ENCODE measurements at places on chromosomes 16 and 17.

DNA sequence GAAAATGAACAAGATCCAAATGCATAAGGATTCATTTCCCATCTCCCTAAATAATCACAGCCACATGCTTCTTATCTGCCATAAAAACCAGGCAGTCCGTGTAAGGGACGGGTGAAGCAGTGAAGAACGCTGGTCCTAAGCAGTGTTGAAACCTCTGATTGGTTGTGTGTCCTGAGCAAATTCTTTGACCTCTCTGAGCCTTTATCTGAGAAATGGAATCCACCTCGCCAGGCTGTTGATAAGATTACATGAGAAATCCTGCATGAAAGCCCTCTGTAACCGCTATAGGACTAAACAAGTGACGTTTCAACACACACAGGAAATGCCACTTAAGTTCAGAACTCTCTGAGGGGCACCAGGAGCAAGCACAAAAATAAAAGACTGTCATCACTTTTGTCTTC, 26.8 kb downstream of the GAS7 start:
- DNase-seq: no peak

GRCh38 chr17:30300818-30301217, 9.1 kb upstream of the BLMH start:
- no peak for DNase-seq

DNA sequence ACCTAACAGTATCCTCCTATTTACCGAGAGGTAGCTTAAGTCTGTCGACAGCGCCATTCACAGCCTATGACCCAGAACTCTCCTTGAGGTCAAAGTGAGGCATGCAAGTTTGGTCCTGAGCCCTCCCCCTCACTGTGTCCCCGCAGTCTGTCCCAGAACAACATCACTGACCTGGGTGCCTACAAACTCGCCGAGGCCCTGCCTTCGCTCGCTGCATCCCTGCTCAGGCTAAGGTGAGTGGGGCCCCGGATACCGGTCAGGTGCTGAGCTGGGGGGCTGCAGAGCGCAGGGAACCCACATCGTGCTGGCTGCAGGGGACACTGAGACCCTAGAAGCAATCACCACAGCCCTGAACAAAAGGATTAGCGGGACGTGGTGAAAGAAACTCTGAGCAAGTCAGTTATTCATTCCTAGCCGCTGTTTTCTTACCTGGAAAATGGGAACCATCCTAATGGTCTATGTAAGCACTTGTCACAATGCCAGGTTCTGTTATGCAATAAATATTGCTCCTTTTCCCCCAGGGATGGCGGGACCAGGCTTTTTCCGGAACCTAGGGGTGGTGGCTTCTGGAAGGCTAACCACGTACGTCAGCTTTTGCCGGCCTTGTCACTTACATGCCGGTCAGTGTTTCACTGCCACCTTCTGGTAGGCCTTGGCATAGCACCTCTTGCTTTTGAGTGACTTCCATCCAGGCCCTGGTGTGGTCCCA, 23.8 kb downstream of the DEXI start:
- DNase-seq: peak; percentile 62

GRCh38 chr16:53821957-53822625, 118.1 kb downstream of the FTO start:
- DNase-seq: no peak

DNA sequence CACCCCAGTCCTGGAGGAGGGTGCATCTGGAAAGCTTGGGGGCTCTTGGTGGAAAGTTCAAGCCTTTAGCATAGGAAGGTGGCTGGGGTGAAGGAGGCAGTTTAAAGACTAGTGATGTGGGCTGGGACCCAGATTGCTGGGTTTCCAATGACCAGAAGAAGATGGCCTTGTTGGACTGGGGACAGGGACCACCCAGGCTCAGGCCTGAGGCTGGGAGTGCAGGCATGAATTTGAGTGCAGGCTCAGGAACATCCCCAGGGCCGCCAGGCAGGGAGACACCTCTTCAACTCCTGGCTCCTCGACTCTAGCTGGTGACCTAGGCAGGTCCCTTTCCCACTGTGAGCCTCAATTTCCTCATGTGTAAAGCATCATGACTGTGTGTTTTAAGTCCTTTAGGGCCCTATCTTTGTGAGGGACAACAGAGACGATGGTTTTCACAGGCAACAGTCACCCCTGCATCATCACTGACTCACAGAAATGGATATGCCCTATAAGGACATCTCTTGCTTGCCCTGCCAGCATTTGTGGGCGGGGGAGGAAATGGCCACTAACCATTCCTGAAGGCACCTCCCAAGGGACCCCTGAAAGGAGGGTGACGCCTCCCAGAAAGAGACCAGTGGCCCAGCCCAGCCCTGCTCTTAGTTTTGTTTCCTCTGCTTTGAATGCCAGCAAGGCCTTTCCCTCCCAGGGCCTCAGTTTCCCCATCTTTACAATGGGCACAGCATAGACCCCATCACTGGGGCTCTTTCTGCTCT, 11.1 kb downstream of the NLRC5 start:
- no peak for DNase-seq

GRCh38 chr17:60260540-60260939, 110.8 kb downstream of the CA4 start:
- no peak for DNase-seq

DNA sequence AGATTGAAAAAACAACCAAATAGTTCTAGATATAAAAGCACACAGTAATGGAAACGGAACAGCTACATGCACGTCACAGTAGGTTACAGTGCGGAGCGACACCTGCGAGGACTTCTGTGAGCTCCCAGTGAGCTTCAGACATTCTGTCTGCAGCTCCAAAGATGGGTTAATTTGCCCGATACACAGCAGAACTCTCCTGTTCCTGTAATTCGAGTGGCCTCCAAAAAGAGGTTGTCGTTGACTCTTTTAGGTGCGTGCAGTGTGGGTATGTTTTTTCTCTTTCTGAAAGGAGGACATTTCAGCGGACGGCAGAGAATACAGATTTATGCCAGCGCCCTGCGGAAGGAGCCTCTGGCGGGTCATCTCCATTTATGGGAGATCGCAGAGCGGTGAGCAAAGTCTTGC, 2.9 kb downstream of the OR1F1 start:
- DNase-seq: no peak

DNA sequence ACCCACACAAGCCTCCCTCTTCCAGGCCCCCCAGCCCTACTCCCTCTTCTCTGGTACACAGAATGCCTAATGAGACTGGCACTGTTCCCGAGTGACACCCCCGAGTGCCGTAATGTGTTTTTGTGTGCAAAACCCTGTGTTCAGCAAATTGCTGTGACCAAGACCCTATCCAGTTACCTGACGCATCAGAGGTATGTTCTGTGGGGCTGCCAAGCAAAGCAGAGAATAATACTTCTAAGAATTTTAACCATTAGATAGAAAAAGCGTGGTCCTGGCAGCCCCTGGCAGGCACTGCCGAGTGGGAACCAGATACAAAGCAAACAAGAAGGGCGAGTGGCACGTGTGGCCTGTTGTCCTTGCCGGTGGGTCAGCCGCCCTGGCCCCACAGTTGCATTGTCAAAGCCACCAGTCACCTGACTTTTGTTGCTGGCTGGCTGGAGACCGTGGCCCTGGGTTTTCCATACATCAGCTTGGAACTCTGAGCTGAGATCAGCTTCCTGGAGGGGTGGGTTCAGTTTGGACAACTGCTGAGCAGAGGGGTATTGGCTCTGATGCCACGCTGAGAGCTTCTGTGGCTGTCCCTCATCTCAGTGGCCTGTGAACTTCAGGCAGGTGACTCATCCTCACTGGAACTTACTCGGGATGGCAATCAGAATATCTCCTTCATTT, 69.1 kb upstream of the BRD7 start:
- DNase-seq: no peak

DNA sequence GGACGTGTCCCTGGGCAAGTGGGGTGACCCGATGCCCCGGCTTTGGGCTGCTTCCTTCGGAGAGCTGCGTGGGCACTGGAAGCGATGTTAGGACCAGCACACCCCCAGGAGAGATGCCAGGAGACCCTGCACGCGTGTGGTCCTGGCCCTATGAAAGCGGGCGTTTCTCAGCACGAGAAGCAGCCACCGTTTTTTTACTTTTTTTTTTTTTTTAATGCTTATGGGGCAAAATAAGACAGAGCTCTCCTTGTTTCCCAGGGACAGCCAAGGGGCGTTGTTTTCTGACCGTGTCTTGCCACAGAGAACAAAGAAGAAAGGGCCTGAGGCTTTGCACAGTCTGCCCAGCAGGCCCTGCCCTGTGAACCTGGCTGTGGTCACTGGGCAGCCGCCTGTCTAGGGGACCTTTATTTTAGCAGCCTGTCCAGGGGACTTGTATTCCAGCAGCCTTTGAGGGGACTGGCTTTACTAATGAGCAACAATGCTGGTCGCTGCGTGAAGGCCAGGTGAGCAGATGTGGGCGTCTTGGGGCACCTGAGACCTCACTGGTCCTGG, 996 bp downstream of the SLC25A10 start:
- DNase-seq: no peak

DNA sequence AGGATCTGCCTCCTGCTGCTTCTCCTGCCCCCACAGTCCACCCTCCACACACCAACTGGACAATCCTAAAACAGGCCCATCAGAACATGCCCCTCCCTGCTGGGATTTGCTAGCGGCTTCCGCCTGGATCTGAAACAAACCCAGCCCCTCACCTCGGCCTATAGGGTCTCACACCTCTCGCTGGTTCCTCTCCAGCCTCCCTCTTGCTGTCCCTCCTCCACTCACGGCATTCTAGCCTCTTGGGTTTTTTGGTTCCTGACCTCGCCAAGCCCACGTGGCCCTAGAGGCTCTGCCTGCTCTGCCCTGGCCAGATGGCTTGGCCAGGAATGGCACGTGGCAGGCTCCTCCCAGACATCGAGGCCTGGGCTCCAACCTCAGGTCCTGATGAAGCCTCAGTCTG, 15.7 kb upstream of the MTSS2 start:
- DNase-seq: no peak

GRCh38 chr17:78997231-78997741, 12.3 kb downstream of the CANT1 start:
- DNase-seq: no peak

DNA sequence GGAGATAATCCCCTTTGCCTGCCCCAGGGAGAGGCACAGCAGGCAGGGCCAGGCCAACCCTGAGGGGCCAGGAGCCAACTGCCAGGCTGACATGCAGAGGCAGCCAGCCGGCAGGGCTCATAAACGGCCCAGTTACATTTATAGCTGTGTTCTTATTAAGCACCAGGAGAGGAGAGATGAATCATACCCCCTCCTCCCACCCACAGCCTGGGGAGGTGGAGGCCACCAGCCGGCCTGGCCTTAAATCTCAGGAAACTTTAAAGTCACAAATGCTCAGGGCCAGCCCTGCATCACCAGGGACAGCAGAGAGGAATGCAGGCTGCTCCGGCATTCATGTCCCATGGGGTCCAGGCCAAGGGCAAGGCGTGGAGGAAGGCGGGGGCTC, 177.2 kb downstream of the TMEM132E start:
- no peak for DNase-seq

DNA sequence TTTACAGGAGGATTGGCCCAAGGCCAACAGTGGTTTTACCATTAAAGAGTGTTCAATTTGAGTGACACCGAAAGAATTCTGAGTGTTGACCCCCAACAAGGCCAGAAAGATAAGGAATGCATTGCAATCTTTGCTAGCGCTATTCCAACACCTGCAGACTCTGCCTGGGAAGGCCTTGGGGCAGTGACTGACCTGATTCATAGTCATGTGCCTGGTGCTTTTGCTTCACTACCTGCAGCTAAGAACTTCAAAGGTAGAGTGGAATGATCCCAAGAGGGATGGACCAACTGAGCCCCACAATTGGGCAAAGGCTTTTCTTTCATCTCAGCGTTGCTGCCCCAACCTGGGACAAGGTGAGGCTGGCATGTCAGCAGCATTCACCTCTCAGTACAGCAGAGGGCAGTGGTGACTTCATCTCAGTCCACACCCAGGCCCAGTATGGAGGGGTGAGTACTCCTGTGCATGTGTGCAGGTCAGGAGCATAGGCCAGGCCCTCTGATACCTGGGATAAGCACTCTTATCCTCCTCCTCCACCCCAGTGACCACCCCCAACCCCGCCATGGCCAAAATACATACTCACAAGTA, 149.6 kb upstream of the GNAO1 start:
- no peak for DNase-seq

GRCh38 chr16:19481296-19481695, 40.6 kb downstream of the GDE1 start:
- DNase-seq: no peak

- DNase-seq: no peak
These were observed 145.5 kb downstream of the MSI2 start for GRCh38 chr17:57401556-57402488.

GRCh38 chr17:20043021-20043420, 33.9 kb downstream of the SPECC1 start:
- DNase-seq: no peak

DNA sequence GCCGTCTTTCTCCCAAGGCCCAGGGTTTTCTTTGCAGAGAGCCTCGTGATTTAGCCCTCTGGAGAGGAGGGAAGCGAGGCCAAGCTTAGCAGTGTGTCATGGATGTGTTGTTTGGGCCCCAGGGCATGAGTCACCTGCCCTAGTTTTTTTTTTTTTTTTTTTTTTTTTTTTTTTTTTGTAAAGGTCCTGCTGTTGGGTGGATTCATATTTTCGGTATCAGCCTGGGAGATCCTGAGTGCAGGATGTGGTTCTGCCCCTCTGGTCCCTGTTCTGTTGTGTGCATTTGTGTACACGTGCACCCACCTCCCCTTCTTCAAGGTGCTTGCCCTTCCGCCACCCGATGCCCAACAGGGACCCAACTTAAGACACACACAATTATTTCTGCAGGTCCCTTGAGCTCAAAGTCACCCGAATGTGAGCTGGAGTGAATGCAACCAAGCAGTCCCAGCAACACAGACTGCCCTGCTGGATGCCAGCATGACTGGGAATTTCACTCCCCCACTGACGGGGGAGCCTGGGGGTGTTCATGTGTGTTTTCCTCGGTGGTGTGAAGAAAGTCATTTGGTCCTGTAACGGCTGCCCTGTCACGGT, 265.8 kb upstream of the TNRC6C start:
- no peak for DNase-seq

- no peak for DNase-seq
These were observed 4.8 kb downstream of the KLHL11 start for GRCh38 chr17:41860254-41860931.

GRCh38 chr16:75208242-75208825, 1.4 kb upstream of the CTRB2 start:
- DNase-seq: no peak

DNA sequence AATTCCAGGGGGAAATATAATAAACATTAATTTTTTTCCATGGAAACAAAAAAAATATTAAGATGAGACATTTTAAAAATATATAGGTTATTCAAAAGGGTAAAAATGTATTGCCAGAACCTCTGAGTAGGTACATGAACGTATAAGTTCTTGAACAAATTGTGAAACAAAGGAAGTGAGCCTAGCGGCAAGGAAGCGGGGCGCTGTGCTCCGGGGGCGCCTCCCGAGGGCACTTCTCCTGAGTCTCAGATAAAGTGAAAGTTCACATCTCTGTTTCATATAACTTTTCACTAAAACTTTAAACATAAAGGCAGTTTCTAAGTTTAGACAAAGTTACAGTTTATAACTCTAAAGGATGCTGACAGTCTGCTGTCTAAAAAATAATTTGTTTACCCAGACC, 52.3 kb downstream of the TNRC6C start:
- DNase-seq: no peak
